Endothelial cell of umbilical vein (primary cell): ENCODE measurements at places on chromosomes 5 and 9.

DNA sequence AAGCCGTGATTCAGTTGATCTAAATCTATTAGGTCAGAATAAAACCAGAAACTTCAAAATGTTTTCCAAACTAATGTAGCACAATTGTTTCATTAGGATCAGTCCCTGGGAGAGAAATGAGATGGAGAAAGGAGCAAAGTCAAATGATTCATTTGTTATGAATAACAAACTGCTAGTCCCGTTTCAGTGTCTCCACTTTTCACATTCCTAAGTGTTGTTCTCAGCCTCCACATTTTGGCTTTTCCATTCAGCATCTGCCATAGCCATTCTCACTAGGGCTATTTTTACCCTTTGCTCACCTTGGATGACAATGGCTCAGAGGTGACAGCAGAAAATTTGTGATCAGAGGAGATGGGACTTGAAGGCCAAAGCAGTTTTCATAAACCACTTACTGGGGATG lies 314.1 kb upstream of the KIF2A start:
- no peak for DNase-seq

DNA sequence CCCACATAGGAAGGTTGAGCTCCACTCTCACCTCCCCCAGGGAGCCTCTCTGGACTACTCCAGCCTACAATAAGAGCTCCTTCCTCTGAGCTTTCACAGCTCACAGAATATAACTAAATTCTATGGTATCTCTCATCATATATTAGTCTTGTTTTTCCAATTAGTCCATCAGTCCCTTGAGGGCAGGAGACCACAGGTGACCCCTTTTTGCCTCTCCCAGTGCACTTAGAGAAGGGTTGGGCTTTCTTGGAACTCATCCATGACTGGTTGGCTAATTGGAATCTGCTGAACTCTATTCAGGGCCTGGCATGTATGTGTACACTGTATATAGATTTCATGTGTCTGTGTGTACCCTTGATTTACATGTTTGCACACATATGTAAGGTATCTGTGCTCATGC lies 50.4 kb upstream of the ARAP3 start:
- no peak for DNase-seq

DNA sequence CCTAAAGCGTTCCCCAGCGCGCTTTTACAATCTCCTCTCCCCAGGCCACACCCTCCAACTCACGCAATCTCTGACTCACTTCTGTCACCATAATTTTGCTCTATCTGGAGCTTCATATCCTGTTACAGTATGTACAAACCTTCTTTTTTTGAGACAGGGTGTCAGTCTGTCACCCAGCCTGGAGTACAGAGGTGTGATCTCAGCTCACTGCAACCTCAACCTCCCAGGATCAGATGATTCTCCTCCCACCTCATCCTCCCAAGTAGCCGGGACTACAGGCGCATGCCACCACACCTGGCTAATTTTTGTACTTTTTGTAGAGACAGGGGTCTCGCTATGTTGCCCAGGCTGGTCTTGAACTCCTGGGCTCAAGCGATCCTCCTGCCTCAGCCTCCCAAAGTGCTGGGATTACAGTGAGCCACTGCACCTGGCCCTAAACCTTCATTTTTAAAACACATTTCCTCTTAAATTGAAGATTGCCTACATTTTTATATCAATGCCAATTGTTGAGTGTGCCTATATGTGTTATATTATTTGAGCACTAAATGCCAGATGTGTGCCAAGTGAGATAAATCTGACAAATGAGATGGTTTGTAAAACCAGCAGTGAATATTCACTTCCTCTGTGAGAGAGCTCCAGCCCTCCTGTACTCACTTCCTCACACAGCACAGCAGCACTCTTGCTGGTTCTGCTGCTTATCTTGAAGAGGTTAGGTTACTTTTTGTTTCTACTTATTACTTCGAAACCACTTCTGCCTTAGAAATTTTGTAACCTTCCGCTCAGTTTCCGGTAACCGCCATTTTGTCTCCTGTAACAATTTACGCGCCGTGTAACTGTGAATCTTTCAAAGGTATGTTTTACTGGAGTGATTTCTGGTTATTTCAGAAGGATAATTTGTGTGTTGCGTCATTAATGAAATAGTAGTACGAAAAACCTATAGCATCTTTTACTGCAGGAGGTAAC lies 57.9 kb downstream of the DOCK8 start:
- no peak for DNase-seq

DNA sequence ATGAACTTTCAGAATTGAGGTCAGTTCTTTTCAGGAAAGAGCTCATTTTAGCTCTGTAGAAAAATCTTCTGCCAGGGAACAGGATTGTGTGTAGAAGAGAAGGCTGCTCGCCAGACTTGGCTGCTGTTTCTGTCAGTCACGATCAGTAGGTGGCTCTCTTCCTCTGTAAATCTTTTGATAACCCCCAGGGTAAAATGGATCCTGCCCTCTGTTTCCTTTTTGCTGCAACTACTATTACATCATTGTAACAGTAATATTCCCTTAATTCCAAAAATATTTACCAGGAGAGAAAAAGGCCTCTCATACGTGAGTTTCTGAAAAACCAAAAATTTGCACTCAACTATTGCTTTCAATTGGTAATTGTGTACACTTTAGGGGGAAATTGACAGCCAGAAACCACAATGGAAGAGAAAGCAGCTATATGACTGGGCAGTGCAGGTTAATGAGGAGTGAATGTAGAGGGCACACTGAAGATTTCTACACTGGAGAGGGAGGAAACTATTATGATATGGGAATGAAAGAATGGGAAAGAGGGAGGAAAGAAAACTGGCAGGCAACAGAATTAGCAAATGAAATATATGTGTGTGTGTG lies 12.3 kb downstream of the IFNA21 start:
- DNase-seq, result peak; percentile 58

DNA sequence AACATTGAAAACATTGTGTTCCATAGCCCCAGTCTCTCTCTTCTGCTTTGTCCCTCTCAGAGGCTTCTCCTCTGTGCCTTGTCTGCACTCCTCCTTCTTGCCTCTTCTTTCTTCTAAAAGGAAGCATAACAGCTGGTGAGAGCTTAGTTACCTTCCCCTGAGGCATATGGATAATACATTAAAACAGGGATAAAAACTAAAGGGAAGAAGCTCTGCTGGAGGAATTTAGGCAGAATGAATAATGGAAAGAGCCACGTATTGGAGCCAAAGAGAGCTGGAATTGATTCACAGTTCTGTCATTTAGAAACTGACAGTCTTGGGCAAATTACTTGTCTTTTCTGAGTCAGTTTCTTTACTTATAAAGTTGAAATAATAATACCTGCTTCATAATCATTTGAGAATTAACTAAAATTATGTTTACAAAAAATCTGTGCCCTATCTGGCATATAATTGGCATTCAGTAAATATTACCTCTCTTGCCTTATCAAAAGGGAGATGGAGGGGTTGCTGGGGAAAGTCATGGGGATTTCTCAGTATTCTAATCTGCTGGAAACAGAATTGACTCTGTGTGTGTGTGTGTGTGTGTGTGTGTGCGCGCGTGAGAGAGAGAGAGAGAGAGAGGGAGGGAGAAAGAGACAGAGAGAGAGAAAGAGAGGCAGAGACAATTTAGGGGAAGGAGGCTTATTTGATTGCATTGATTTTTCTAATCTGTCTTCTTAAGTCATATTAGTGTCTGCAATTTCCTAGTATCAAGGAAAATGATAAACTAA lies 20.2 kb downstream of the ZNF474 start:
- no peak for DNase-seq
